ENCODE measurements at places on chromosomes 11 and 22. TPM values are rescaled to one million over a fixed set of nuclear protein-coding genes. Genes with fewer than 3 reads are reported as not detected.

Gene NFAM1
- not detected for total RNA-seq

GRCh38 chr22:39481054-39481453, 21.0 kb upstream of the MIEF1 start:
- DNase-seq: no peak

- DNase-seq: peak; percentile 70
Observed at GRCh38 chr11:28756977-28757376, 648.8 kb downstream of the METTL15 start.

DNA sequence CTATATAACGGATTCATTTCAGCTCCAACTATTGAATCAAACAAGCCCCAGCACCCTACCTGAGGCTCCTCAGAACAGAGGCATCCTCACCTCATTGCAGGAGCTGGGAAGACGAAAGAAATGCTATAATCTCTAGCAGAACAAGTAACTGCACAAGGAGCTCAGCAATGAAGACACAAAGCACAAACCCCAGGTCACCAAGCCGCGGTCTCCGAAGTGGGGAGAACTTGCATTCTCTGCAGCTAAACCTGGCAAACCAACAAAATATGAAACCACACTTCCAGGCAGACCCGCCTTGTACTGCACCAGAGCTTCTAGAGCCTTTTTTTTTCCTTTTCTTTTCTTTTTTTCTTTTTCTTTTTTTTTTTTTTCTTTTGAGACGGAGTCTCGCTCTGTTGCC, 21.8 kb upstream of the CD5 start:
- no peak for DNase-seq

DNA sequence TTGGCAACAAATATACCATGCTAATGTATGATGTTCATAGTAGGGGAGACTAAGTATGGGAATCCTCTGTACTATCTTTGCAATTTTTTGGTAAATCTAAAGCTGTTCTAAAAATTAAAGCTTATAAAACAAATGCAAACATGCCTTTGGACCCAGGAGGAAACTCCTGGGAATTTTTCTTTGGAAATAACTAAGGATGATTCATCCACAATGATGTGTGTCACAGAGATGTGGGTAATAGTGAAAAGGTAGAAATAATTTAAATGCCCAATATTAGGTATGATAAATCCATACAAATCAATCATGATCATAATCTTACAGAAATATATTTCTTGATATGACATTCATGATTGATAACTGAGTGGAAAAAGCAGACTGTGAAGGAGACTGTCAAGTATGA, 135.8 kb downstream of the TRIM44 start:
- no peak for DNase-seq

Gene IFITM1
- total RNA-seq: 26.5 TPM

Gene TRIM66
- 1.4 TPM for total RNA-seq

Gene INS
- not detected for total RNA-seq

DNA sequence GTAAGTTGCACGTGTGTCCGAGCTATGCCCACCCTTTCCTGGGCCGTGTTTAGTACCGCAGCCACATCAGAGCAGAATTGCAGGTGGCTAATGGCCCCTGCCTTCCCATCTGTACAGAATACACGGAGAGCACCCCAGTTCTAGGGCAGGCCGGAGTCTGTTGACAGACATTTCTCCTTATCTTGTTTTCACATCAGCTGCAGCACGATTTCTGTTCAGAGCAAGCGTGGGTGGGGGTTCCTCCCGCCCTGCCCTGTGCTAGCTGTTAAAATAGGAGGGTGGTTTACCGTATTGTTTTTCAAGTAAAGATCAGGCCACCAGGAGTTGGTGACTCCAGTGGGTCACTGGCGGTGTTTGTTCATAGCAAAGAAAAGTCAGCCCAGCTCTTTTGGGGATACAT, 41.1 kb downstream of the UBASH3B start:
- DNase-seq: no peak

DNA sequence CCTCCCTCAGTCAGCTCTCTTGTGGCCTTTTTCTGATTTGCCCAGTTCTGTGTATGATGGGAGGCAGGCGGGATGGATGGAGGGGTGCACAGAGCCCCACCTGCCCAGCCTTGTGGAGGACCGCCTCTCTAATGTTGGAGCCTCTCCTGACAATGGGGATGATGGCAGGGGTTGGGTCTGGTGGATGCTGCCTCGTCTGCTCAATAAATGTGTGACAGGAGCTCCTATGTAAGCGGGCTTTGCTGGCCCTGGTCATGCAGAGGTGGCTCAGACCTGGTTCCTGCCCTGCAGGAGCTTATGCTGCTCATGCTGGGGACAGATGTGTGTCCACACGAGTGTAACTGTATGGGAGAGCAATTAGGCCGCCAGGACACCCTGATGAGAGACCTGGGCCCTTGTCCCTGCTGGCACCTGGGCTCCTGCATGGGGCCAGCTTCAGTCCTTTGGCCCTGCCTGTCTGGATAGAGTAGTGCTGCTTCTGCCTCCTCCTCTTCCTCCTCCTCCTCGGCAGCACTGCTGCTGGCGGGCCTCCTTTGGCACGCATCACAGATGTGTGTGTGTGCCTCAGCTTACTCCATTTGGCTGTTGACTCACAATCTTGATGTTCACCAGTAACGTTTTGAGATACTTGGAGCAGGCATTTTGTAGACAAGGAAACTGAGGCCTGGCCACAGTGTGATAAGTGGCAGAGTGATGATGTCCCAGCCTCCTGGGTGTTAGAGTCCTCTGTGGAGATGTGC, 131.0 kb downstream of the TBC1D22A start:
- DNase-seq: no peak

- no peak for DNase-seq
Observed at GRCh38 chr22:22878801-22879674, 8.6 kb upstream of the IGLL5 start.

Gene CD82
- 34.5 TPM for total RNA-seq
